Tongue (tissue), 3 donors: ENCODE measurements at places on chromosomes 1 and 21.
A peak's percentile ranks its signal among the peaks of the same experiment; 100 is the strongest.

- no peak for DNase-seq
These were observed 19.9 kb downstream of the PLA2G4A start for GRCh38 chr1:186848509-186849130.

DNA sequence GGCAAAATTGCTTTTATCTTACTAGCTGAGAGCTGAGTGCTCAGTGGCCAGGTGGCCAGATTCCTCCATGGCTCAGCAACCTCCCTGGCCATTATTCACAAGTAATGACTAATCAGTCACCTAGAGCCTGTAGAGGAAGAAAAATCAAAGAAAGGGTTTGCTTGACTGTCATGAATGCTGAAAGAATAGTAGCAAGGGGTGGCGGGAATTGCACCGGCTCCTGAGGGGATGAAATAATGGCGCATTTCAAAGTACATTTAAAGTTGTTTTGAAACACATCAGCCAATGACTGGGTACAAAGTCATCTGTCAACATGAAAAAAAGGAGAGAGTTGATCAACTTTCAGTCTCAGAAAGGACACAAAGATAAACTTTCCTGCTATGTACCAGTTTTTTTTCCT lies 99.5 kb downstream of the OMA1 start:
- DNase-seq = no peak

DNA sequence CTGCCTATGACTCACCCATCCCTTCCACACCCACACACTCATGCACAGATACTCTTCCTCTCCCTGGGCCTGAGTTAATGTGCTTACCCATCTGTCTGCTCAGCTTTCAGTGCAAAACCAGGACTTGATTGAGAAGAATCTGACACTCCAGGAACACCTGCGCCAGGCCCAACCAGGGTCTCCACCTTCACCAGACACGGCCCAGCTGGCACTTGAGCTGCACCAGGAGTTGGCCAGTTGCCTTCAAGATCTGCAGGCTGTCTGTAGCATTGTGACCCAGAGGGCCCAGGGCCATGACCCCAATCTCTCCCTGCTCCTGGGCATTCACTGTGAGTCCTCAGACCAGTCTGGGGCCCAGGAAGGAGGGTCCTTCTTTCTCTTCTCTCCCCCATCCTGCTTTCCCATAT lies 3.5 kb upstream of the SH3BGRL3 start:
- DNase-seq = no peak

DNA sequence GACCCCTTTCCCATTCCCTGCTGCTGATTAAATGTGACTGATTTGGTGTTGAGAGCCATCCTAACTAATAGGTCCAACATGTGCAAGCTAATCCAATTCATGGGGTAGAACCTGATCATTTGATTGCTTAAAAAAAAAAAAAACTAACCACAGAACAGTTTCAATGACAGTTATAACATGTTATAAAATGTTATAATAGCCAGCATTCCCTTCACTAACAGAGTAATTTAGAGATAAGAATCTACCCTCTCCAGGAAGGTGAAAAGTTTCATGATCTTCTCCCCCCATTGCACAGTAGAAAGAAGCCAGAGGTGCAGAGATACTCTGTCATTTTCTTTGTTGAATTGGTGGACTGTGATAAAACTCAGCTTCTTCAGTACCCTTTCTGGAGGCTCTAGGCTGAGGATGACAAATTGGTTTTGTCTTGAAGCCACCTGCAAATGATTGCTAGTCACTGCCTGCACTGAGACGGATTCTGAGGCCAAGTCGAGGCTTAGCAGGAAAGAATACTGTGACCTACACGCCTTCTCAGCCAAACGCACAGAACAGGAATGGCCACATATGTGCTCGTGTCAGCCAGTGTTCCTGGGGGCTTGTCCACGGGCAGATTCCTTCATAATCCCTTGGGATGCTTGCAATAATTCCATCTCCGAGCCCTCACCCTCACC lies 215.7 kb upstream of the IRF2BP2 start:
- DNase-seq = no peak

GRCh38 chr1:157437296-157437695 lies 115.0 kb downstream of the FCRL5 start:
- DNase-seq = no peak

- DNase-seq = peak; percentile 61
These were observed 570.5 kb downstream of the PTPRU start for GRCh38 chr1:29806646-29807319.

GRCh38 chr21:17673261-17674020 lies 60.7 kb upstream of the BTG3 start:
- peak; percentile 44 for DNase-seq

DNA sequence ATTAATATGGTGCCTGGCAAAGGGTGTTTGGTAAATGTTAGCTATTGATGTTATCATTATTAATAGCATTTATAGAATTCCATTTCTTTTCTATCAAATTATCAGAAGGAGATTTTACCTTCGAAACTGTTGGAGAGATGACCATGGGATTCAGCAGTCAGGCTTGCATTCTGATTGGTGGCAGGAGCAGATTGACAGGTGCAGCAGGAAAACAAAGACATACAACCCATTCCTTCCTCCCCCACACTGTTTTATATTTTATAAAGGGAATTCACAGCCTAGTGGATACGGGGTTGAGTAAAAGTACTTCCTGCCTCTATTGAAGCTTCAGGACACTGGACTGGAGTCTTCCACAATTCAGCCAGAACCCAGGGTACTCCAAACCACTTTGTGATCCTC lies 55.1 kb upstream of the SYT14 start:
- DNase-seq = no peak

- DNase-seq = peak; percentile 5
These were observed 494.6 kb downstream of the NEGR1 start for GRCh38 chr1:71787699-71788098.

DNA sequence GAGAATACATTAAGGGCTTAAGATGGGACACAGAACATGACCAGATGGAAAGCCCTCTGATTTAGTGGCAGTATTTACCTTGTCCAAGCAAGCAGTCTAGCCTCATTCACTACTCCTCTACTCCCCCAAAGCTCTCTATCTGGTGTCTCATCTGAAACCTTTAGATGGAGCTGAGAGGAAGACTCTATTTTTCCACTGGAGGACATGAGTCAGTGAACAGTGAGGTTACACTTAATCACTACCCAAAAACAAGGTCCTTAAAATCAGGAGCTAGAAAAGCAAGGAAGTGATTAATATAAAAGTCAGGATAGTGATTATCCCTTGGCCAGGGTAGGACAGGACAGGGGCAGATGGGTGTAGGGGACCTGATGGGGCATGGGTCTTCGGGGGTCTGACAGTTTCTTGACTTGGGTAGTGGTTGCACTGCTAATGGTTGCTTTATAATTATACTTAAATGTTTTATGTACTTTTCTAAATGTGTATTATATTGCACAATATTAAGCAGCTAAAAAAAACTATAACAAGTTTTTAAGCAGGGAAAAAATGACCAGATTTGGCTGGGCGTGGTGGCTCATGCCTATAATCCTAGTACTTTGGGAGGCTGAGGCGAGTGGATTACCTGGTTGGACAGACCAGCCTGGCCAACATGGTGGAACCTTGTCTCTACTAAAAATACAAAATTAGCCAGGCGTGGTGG lies 3.0 kb downstream of the PTPN22 start:
- DNase-seq = no peak

GRCh38 chr1:220113136-220113695 lies 19.3 kb downstream of the IARS2 start:
- DNase-seq = no peak

DNA sequence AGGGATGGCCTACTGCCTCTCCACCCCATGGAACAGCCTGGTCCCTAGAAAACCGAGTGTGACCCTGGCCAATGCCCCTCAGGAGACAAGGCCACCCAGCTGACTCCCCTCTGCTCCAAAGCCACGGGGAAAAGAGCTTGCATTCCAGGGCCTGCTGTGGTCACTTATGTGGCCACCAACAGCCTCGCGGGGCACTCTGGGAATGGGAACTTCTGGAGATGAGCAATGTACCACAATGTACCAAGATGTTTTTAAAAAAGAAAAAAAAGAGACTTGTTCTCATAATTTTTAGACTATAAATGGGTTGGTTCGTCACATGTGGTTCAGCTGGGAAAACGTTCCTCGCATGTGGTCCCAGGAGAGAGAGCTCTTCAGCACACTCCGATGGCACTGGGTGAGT lies 62.8 kb downstream of the SLC66A1 start:
- no peak for DNase-seq

DNA sequence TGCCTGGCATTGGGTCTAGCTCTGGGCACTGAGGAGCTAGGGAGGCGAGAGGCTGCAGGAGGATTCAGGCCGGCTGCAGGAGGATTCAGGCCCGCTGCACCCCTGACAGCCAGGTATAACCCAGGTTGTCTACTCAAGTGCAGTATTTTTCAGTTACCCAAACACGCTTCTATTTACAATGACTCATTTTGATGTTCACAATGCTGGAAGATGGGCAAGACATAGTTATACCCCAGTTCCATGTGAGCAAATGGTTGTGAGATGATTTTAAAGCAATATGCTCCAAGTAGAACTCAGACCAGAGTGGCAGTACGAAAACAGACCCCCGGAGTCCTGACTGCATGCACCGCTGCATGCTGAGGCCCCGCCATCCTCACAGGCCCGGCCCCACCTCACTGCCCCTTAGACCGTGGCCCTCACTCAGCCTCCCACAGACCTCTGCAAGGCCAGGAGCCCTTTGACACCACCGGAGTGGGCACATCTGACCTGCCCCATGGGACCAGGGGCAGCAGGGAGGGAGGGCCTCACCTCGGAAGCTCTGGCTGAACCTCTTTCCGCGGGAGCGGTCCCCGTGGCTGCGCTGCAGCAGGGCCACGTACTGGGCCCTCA lies 553 bp downstream of the LEFTY1 start:
- no peak for DNase-seq

- no peak for DNase-seq
These were observed 59.0 kb downstream of the IRF2BP2 start for GRCh38 chr1:234551032-234551378.

- DNase-seq = no peak
These were observed 2.1 kb downstream of the TCHHL1 start for GRCh38 chr1:152086760-152087159.

- DNase-seq = no peak
These were observed 222.9 kb upstream of the RAB4A start for GRCh38 chr1:229047840-229048620.

DNA sequence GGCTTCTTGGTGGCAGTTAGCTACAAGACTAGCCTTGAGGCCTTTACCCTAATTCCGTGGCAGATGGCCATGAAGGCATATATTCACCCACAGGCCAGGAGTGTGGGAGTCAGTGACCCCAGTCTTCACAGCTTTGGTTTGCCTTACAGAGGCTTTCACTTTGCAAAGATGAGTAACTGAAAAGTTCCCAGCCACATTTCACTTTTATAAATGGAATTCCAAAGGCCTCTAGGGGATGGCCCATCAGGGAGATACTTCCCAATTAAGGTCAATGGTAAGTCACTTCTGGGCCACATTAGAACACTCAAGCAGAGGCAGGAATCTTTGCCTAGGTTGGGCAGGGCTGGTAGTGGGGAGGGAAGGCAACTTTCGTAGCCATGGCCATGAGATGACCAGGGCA lies 13.1 kb upstream of the HEYL start:
- DNase-seq = no peak

DNA sequence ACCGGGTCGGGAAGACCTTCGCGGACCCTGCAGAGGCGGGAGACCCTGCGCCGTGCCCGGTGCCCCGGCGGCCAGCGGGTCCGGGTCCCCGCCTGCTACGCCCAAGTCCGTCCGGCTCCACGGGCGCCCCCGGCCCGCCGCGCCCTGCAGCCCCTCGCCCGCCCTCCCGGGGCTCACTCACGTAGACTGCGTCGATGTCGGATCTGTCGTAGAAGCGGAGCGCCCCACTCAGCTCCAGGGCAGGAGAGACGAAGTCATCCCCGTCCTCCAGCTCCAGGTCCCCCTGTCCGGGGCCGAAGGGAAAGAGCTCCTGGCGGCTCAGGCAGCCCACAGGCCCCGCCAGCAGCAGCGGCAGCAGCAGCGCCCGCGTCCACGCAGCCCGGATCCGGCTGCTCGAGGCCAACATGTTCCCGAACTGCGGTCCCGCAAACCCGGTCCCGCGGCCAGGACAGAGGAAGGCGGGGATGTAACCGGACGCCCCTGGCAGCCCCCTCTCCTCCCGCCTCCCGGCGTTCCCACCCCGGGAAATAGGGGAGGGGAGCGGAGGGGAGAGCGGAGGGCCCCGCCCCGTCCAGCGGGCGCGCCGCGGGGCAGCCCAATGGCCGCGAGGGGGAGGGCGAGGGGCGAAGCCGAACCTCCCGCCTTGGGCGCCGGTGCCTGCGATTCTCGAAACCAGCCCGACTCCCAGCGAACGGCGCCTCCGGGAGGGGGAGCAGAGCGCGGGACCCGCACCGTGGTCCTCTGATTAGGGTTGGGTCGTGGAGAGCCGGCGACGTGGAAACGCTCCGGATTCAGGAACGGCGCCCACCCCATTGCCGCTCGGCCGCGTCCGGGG lies at the start of gene NID1:
TSS of gene NID1 (minus strand) at position 417 of the 835 bp plus-strand sequence. CDS start at position 406, 11 bp downstream.
- DNase-seq = peak; percentile 95

DNA sequence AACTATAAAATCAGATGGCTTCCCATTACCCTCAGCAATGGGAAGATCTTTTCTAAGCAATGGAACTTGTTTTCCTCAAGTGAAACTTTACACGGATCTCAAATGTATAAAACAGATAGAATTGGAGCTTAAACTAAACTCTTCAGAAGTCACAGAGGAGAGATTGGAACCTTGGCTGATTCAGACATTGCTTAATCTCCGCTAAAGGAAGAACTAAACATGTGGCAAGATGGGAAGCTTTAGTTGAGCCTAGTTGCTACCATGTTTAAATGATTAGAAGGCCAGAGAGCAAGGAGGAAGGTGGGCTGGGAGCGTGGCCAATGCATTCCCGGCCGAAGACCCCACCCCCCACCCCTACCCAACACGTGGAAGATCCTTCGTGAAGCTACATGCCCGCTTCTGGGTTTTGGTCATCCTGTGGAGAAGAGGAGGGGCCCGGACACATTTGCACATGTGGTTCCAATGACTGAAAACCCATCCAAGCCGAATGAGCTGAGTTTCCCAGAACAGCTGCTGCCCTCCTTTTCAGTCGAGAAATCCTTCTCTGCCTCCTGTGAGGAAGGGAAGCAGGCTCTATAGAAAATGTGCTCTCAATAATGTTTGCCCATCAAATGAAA lies 164.3 kb downstream of the MIS18A start:
- peak; percentile 69 for DNase-seq

DNA sequence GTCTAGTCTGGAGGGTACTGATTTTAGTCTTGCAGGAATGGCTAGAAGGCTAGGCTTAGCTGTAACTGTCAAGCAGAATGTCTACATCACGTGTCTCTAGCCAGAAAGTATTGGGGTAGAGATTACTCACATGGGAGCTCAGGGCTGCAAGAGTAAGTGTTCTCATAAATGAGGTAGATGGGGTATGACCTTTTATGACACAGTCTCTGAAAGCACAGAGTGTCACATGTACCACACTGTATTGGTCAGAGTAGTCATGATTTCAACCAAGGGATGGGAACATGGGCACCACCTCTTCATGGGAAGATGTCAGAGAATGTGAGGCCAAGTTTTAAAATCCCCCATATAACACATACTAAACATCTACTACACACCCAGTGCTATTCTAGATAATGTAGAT lies 2.9 kb downstream of the FYB2 start:
- DNase-seq = no peak

- no peak for DNase-seq
These were observed 11.1 kb downstream of the CHD5 start for GRCh38 chr1:6168947-6169586.

GRCh38 chr1:36204347-36204909 lies 19.8 kb upstream of the THRAP3 start:
- DNase-seq = peak; percentile 84
